ENCODE measurements at places on chromosomes 4 and X. TPM values are rescaled to one million over a fixed set of nuclear protein-coding genes. Genes with fewer than 3 reads are reported as not detected.
A peak's percentile ranks its signal among the peaks of the same experiment; 100 is the strongest.

Gene SLC38A5
- 3.6 TPM for polyA plus RNA-seq

GRCh38 chr4:123617791-123618190 is 221.2 kb downstream of the SPRY1 start:
- no peak for DNase-seq

DNA sequence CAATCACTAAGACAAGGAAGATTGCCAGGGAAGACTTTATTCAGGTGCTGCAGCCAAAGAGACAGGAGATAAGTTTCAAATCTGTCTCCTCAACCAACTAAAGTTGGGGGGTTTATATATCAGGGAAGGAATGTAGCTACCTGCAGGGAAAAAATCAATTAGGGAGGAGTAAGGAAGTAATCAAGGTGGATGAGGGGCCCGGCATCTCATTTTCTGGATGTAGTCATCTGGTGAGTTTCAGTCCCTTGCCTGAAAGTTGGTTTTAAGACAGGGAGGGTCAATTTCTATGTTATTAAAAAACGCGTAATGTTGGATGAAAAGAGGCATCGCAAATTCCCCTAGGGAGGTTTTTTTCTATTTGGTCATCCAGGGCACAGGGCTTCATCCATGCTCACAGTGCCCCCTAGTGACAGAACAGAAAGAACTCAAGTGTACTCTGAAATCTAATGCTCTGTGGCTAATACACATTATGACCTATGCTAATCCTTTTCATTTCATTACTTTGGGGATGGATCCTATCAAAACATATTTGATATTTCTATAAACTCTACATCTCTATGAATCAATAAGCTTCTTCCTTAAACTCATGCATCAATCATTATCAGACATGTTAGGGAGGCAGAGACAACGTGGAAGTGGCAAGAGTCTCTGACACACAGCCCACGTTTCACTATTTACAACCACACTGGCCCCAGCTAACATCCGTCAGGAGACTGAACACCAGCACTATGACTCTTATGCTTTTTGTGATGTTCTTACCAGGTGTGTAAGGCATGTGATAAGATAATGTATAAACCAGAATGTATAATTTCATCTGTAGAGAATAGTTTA is 1577.0 kb upstream of the TENM3 start:
- DNase-seq = peak; percentile 62

DNA sequence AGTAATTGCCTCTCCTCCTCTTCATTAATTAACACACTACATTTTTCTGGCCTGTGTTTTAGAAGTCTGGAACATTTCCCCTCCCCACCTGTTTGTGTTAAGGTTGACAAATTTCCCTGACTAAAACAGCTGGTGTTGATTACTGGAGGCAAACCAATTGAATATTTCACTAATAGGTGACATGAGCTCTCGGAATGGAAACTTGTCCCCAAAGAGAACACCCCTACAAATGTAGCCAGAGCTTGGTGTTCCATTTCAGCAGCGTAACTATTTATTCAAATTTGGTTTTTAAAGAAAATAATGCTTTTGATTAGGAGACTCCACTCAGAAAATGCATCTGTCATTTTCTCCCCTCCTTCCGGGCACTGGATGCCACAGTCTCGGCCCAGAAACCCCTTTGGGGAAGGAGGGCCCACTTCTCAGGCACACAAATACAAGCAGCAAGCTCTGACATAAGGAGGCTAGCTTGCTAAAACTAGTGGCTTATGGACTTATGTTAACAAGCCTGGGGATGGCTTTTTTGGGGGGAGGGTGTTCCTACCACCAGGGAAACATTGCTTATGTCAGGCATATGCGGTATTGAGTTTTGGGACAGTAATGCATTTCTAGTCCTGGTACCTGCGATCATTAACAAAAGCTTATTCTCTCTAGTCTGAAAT is 2.2 kb downstream of the RNF150 start:
- no peak for DNase-seq

GRCh38 chr4:173257732-173258717 is 76.1 kb downstream of the HMGB2 start:
- peak; percentile 50 for DNase-seq

Data from renal cortex interstitium (tissue), 15 donors.